Neural progenitor cell (in vitro differentiated cells): ENCODE measurements at places on chromosomes 16 and 17. TPM values are rescaled to one million over a fixed set of nuclear protein-coding genes. Genes with fewer than 3 reads are reported as not detected.

ENKD1 gene
- total RNA-seq = 6.9 and 18.7 TPM in 2 replicates

ANKRD13B gene
- total RNA-seq = 2.8 and 24.0 TPM in 2 replicates

GINS3 gene
- 11.4 and 13.4 TPM in 2 replicates for total RNA-seq

TPPP3 gene
- 0.96 TPM in 1 of 2 replicates, not detected in the other for total RNA-seq

TNFSF13 gene
- 0.37 TPM in 1 of 2 replicates, not detected in the other for total RNA-seq

MRM1 gene
- 0.65 and 4.1 TPM in 2 replicates for total RNA-seq

TIGD7 gene
- 6.6 and 10.6 TPM in 2 replicates for total RNA-seq

PRSS27 gene
- total RNA-seq = 1.8 and 5.1 TPM in 2 replicates

TP53TG3B gene
- not detected in 2 replicates for total RNA-seq

DDX52 gene
- total RNA-seq = 43.5 and 55.3 TPM in 2 replicates

KCNJ18 gene
- total RNA-seq = not detected in 2 replicates

PIK3R5 gene
- total RNA-seq = 0.90 and 0.99 TPM in 2 replicates

GRAPL gene
- not detected in 2 replicates for total RNA-seq

IRX3 gene
- 4.6 and 9.1 TPM in 2 replicates for total RNA-seq

TMEM98 gene
- total RNA-seq = 117 and 168 TPM in 2 replicates

CNGB1 gene
- not detected in 2 replicates for total RNA-seq

GCGR gene
- total RNA-seq = not detected in 2 replicates

C16orf54 gene
- not detected in 2 replicates for total RNA-seq

TNP2 gene
- total RNA-seq = not detected in 2 replicates

RRAD gene
- 0.12 and 0.24 TPM in 2 replicates for total RNA-seq

METTL26 gene
- 46.0 and 125 TPM in 2 replicates for total RNA-seq

SEZ6L2 gene
- total RNA-seq = 11.7 and 31.5 TPM in 2 replicates

ST6GALNAC2 gene
- 0.28 TPM in 1 of 2 replicates, not detected in the other for total RNA-seq

KRTAP2-1 gene
- not detected in 2 replicates for total RNA-seq

SLC12A3 gene
- not detected in 2 replicates for total RNA-seq

TRIM16 gene
- 32.1 and 61.6 TPM in 2 replicates for total RNA-seq

CA4 gene
- 14.1 TPM in 2 replicates for total RNA-seq

ASPHD1 gene
- 0.97 and 4.5 TPM in 2 replicates for total RNA-seq

CRYBA1 gene
- 0.84 and 1.0 TPM in 2 replicates for total RNA-seq

TMED6 gene
- not detected in 2 replicates for total RNA-seq

MMP28 gene
- not detected in 2 replicates for total RNA-seq

PDPR gene
- 19.5 and 25.2 TPM in 2 replicates for total RNA-seq

EVI2B gene
- not detected in 2 replicates for total RNA-seq

CLEC3A gene
- not detected in 2 replicates for total RNA-seq

BCKDK gene
- total RNA-seq = 19.8 and 38.1 TPM in 2 replicates

GNG13 gene
- not detected in 2 replicates for total RNA-seq

CPHXL2 gene
- total RNA-seq = not detected in 2 replicates

MEFV gene
- not detected in 2 replicates for total RNA-seq

DNAI2 gene
- total RNA-seq = not detected in 2 replicates

GP1BA gene
- not detected in 2 replicates for total RNA-seq

TEX19 gene
- total RNA-seq = 0.19 TPM in 1 of 2 replicates, not detected in the other

CDRT15L2 gene
- total RNA-seq = not detected in 2 replicates

GAA gene
- total RNA-seq = 15.2 and 78.3 TPM in 2 replicates

BRIP1 gene
- 40.5 and 66.4 TPM in 2 replicates for total RNA-seq

PRAC1 gene
- total RNA-seq = not detected in 2 replicates

FBXW10 gene
- 0.15 and 0.24 TPM in 2 replicates for total RNA-seq

SLC35G6 gene
- not detected in 2 replicates for total RNA-seq

CMTM2 gene
- total RNA-seq = not detected in 2 replicates

OTOA gene
- total RNA-seq = 0.40 TPM in 1 of 2 replicates, not detected in the other

NPIPB9 gene
- total RNA-seq = 2.8 TPM in 1 of 2 replicates, not detected in the other

HNF1B gene
- total RNA-seq = 0.15 TPM in 1 of 2 replicates, not detected in the other

FA2H gene
- not detected in 2 replicates for total RNA-seq

TMEM114 gene
- 1.3 TPM in 1 of 2 replicates, not detected in the other for total RNA-seq
